A172 (cell line): ENCODE measurements at places on chromosomes 2 and 18.
A peak's percentile ranks its signal among the peaks of the same experiment; 100 is the strongest.

GRCh38 chr18:31101183-31102024 lies 817 bp downstream of the DSC2 start:
- no peak for DNase-seq

GRCh38 chr2:73961823-73962615 lies 22.7 kb upstream of the TET3 start:
- no peak for DNase-seq

- DNase-seq = no peak
Measured at GRCh38 chr2:65361623-65362022, 70.8 kb downstream of the SPRED2 start.

GRCh38 chr2:46814160-46814961 lies 101.2 kb downstream of the MCFD2 start:
- DNase-seq = no peak

- no peak for DNase-seq
Measured at GRCh38 chr2:35447821-35448220, 907.8 kb upstream of the CRIM1 start.

DNA sequence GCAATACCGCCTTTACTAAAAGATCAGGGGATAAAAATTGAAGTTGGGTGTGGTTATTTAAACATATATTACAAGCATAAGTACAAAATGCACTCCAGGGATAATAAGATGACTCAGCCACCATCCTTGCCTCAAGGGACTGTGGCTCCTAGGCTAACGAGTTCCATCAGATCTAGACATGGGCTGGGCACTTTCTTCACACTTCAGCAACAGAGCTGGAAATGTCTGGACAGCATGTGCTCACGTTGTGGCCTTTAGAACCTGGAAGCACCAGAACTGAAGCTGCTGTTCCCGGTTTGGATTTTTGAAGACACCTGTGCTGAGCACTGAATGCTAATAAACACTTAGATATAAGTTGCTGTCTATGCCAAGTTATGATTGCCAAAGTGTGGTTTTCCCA lies 384.2 kb upstream of the SALL3 start:
- no peak for DNase-seq

DNA sequence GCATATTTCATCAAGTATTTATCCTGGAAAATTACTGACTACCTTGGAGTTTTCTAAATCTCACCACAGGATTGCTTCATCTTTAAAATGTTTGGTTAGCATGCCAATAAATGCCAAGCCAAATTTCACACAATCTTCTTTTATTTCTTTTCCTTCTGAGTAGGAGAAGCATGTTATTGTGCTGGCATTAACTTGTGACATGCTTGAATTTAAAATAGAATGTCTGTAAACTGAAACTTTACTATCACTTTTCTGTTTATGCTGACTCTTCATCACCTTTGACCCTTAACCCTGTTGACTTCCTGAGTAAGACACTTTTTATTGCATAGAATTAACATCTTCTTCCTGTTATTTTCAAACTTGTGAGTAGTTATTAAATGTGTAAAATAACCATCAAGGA lies 56.2 kb upstream of the LRRTM4 start:
- DNase-seq = no peak

GRCh38 chr2:164145093-164145987 lies 409.5 kb upstream of the FIGN start:
- DNase-seq = peak; percentile 35

DNA sequence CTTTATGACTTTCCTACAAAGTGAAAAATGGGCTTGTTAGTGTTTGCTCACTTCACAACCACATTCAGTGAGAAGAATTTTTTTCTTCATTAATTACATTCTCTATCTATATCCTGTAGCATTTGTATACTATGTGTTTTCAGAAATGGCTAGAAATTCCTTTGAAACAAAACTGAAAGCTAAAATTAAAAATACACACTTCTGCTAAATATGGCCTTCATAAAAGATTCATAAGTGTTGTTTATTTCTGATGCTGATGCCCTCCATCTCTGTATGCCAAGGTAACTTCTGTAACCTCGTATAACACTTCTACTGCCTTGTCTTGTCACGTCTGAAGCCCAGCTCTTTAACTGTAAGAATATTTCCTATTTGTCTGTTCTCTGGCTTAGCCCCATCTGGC lies 59.8 kb downstream of the PMAIP1 start:
- DNase-seq = no peak

DNA sequence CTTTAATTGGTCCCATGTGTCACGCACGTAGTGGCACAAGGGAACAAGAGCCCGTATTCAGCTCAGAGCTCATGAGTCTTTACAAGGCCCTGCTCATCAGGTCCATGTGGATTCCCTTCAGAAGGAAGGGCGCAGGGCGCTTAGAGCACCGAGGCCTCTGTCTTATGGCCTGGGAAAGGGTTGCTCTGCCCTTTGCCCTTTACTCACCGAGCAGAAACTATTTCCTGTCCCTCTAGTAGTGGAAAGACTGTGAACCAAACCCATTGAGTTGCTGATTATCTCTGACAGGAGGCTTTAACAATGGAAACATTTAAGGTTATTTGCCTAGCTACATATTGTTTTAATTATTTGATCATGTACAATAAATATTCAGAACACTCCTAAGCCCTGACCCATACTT lies 102.0 kb upstream of the ACAA2 start:
- DNase-seq = no peak

- DNase-seq = no peak
Measured at GRCh38 chr2:175597286-175597685, 404.8 kb downstream of the LNPK start.

DNA sequence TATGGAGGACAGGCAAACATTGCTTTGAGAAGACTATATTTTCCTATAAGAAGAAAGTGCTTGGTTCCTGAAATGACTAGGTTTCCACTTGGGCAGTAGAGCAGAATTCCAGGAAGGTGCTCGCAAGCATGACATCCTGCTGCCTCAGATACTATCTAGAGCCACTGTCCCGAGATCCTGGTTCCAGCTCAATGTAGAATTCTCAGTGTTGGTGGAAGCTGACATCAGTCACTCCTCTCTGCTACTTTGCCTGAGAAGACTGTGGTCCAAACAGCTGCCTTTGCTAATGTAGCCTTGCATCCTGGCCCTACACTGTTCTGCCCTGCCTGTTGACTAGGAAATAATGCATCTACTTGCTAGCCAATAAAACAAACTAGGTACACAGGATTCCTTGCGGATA lies 50.0 kb upstream of the ITGA6 start:
- no peak for DNase-seq

DNA sequence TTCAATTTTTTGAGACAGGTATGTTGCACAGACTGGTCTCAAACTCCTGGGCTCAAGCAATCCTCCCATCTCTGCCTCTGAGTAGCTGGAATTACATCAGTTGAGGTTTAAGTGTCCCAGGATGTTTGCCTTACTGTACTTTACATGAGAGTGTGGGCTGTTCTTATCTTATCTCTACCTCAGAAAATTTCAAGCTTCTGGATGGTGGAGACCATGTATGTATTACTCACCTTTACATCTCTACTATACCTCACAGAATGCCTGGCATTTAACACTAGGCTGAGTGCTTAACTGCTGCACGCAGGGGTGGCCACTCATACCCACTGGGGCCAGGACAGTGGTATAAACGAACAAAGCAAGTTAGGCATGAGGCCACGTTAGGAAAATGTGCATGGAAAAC lies 272.0 kb upstream of the RAB12 start:
- no peak for DNase-seq

GRCh38 chr2:105792561-105792960 lies 47.8 kb downstream of the NCK2 start:
- no peak for DNase-seq

DNA sequence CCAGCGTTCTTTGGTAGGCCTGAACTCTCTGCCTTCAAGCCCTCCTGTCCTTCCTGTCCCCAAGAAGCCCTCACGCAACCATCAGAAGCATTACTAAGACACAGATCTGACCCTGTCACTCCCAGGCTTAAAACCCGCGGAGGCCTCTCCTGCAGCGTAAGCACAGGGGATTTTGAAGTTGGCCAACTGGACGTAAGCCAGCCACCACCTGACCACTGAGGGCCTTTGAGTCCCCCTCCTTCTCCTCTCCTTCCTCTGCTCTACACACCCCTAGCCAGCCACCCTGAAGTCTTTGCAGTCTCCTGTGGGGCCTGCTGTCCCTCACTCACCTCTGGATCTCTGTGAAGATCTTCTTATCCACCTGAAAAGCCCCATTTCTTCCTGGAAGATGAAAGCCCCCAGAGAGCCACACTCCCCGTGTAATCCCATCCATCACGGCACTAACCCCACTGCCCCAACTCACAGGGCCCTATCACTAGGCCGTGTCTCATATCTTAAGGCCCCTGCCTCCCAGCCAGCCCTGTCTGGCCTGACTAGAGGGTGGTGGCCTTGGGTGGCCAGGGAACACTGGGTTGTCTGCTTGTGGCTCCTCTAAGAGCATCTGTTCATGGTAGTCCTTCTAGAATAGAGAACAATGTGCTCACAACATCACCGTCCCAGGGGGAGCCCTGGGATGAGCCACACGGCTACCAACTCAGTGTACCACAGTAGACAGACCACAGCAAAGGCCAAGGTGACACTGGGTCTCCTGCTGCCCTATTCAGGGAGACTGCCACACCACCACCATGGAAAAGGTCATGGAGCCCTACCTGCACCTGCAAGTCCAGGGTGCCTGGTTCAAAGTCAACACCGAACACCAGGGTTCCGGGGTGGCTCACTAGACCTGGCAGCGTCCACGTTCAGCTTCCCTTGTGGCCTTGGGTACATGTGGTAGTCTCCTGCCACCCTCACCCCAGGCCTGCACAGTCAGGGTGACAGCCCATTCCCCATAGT lies 191.6 kb downstream of the ZBTB7C start:
- DNase-seq = no peak

DNA sequence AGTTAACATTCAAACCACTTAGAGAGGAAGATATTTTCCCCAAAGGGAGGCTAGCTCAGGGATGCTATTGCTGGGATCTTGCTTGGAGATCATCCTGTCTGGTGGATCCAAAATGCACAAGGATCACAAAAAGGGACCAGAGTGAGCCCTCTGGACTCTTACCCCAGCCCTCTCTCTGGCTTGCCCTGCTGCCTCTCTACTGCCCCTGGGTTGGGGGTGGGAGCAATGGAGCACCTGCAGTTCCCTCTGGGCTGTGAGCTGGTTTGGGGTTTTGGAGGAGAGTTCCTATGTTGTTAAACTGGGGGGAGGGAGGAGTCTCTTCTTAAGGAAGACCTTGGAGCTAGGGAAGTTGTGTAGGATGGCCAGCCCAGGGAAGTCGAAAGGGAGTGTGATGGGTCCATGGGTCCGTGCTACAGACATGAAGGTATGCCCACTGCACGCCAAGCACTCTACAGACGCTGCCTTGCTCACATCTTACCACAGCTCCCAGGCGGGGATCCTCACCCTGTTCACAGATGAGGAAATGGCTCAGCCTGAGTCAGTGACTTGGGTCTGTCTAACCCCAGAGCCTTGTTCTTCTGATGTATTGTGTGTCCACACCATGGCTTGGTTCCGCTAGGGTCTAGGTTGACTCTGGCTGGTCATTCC lies 3.8 kb downstream of the LBH start:
- no peak for DNase-seq

GRCh38 chr2:113058998-113059960 lies at the start of gene IL36RN:
Gene IL36RN (plus strand): TSS chr2:113059198. CDS start chr2:113059439, 241 bp downstream.
- no peak for DNase-seq

GRCh38 chr18:34031810-34032209 lies 192.9 kb downstream of the NOL4 start:
- no peak for DNase-seq

- no peak for DNase-seq
Measured at GRCh38 chr2:98474979-98475632, 30.4 kb downstream of the INPP4A start.

DNA sequence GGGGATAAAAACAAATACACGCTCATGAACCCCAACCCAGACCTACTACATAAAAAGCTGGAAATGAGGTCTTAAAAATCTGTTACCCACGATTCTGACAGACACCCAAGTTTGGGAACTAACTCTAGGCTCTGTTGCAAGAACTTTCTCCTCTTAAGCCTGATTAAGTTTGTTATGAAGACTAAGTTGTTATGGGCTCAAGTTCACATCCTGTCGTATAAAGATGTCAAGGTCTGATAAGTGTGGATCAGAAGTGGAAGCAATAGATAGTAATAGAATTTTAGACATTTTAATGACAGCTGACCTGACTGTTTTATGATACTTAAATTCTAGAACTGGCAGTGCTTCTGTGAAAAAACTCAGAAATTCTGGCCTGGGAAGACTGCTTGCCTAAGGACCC lies 43.2 kb downstream of the LPIN2 start:
- DNase-seq = no peak

- DNase-seq = no peak
Measured at GRCh38 chr2:106869512-106870275, 16.3 kb downstream of the ST6GAL2 start.

GRCh38 chr2:67070826-67071225 lies 326.3 kb upstream of the ETAA1 start:
- no peak for DNase-seq

GRCh38 chr2:200307724-200308545 lies 1.4 kb downstream of the SPATS2L start:
- peak; percentile 29 for DNase-seq

DNA sequence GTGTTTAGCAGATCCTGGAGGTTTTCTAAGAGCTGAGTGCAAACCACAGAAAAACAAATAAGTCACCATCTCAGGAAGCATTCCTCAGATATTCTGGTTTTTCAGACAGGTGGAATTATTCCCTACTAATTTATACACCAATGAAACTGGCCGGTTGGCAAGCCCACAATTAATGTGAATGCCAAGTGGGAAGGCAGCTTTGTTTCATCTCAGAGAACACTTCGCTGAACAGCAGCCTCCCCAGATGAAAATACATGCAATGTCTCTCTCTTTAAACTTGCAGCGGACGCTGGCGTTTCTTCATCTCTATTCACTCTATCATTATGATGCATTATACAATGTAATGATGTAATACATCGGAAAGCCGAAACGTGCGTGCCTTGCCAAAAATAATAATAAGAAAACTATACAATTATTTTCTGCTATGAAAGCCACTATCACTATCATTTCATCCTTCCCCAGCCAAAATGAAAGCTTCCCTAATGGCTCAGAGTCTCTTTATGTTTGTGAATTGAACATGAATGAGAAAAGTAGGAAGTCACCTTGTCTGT lies 649.4 kb downstream of the BCL11A start:
- no peak for DNase-seq

GRCh38 chr2:126154256-126154785 lies 501.6 kb upstream of the GYPC start:
- no peak for DNase-seq
